ENCODE measurements at places on chromosomes 6 and 20. TPM values are rescaled to one million over a fixed set of nuclear protein-coding genes. Genes with fewer than 3 reads are reported as not detected.

- no peaks in the 10 kb centered on the region for H3K4me1 ChIP-seq
- H3K36me3 ChIP-seq, result no peaks in the 10 kb centered on the region
- no peaks in the 10 kb centered on the region for H3K27me3 ChIP-seq
- H3K27ac ChIP-seq, result no peak overlapping the region
Measured at GRCh38 chr20:20677186-20677585, 35.3 kb downstream of the RALGAPA2 start.

DNA sequence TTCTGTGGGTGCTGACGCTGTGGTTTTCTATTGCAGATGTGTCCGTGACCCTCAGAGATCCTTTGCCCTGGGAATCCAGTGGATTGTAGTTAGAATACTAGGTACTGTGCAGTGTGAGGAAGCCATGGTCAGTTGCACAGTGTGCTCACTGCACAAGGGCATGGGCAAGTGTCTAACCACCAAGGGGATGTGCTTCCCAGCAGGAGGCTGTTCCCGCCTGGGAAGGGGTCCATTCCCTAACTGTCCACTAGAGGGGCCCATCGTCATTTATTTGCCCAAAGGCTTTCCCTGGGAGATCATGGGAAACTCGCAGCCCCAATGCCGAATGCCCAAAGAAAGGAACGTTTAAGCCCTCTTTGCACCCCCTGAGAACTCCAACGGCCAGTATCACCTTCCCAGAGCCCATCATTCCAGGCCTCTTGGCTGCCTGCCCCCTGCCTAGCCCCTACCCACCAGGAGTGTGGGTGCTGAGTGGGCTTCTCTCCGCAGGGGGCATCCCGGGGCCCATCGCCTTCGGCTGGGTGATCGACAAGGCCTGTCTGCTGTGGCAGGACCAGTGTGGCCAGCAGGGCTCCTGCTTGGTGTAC lies 26.2 kb downstream of the SLCO4A1 start:
- H3K27me3 ChIP-seq, result no peaks in the 10 kb centered on the region
- peak; percentile 76 for DNase-seq
- no peak overlapping the region for H3K4me3 ChIP-seq
- no peak overlapping the region for H3K27ac ChIP-seq
- H3K4me1 ChIP-seq, result peaks cover 13% of the 10 kb centered on the region
- H3K36me3 ChIP-seq, result no peaks in the 10 kb centered on the region

DNA sequence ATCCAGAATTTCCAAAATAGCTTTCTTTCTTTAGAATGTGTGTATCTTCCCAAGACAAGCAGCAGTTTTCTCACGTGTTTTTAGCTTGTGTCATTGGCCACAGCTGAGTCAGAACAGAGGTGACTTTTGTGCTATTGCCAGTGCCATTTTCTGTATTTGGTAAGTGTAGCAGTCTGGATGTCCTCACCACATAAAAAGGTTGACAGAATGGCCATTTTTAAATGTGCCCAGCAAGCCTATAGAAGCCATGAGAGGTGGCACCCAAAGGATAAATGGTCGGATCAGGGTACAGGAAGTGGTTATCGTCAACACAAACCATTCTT lies 269.5 kb upstream of the HSF2 start:
- H3K36me3 ChIP-seq, result no peaks in the 10 kb centered on the region
- no peaks in the 10 kb centered on the region for H3K4me1 ChIP-seq
- H3K27ac ChIP-seq, result no peak overlapping the region
- DNase-seq, result no peak

- H3K4me1 ChIP-seq, result no peaks in the 10 kb centered on the region
- H3K27me3 ChIP-seq, result no peaks in the 10 kb centered on the region
- no peak for DNase-seq
- H3K4me3 ChIP-seq, result no peak overlapping the region
- H3K27ac ChIP-seq, result no peak overlapping the region
Measured at GRCh38 chr6:153058909-153059308, 56.4 kb upstream of the MTRF1L start.

- H3K36me3 ChIP-seq, result no peaks in the 10 kb centered on the region
- no peak overlapping the region for H3K4me3 ChIP-seq
- no peaks in the 10 kb centered on the region for H3K27me3 ChIP-seq
Measured at GRCh38 chr6:169313347-169314010, 59.8 kb upstream of the THBS2 start.

DNA sequence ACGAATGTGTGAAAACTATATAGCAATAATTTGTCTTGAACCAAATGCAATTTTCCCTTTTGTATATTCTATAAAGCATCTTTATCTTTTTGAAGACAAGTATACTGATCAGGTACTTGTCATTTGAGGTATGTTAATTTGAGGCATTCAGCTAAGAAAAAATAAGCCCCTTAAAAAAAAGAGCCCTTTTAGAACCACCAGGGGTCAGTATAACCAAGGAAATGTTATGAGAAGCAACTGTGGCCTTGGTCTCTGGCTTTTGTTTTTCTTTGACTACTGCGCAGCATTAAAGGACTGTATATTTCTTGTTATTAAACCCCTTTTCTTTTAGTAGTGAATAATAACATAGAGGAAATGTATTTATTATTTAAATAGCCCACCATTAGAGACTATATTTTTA lies 43.1 kb downstream of the CD109 start:
- H3K4me1 ChIP-seq, result no peaks in the 10 kb centered on the region
- peaks cover 6% of the 10 kb centered on the region for H3K36me3 ChIP-seq
- H3K4me3 ChIP-seq, result no peak overlapping the region
- peak; percentile 79 for DNase-seq

- peak overlapping the region; percentile 57 for H3K4me3 ChIP-seq
- peaks cover 41% of the 10 kb centered on the region for H3K4me1 ChIP-seq
- peak; percentile 62 for DNase-seq
- peak overlapping the region; percentile 86 for H3K27ac ChIP-seq
Measured at GRCh38 chr6:95576218-95576997, 927 bp upstream of the MANEA start.

GRCh38 chr6:35223396-35223795 lies 9.6 kb downstream of the SCUBE3 start:
- no peak for DNase-seq
- peaks cover under 1% of the 10 kb centered on the region for H3K4me1 ChIP-seq
- no peak overlapping the region for H3K27ac ChIP-seq
- H3K27me3 ChIP-seq, result no peaks in the 10 kb centered on the region

DNA sequence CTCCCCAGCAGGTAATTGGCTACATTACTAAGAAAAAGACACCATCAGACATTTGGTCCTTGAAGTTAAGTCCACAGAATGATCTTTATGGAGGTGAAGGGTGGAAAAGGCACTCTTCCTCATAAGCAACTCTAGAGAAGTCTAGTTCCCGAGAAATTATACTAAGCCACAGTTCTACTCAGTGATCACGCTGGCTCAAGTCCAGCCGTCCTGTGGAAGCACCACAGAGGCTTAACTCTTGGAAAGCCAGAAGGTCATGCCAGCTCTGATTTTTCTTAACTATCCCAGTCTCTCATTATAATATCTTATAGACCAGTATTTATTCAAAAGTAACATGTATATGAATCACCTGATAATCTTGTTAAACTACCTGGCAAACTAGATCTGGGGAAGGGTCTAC lies 258.5 kb downstream of the EYA4 start:
- H3K4me3 ChIP-seq, result no peak overlapping the region
- no peaks in the 10 kb centered on the region for H3K27me3 ChIP-seq
- no peaks in the 10 kb centered on the region for H3K4me1 ChIP-seq
- DNase-seq, result no peak
- H3K36me3 ChIP-seq, result no peaks in the 10 kb centered on the region

- no peak overlapping the region for H3K27ac ChIP-seq
- H3K36me3 ChIP-seq, result no peaks in the 10 kb centered on the region
- no peaks in the 10 kb centered on the region for H3K27me3 ChIP-seq
- no peak overlapping the region for H3K4me3 ChIP-seq
- H3K4me1 ChIP-seq, result no peaks in the 10 kb centered on the region
- DNase-seq, result no peak
Measured at GRCh38 chr6:112773187-112773586, 426.1 kb downstream of the RFPL4B start.

GRCh38 chr6:163030980-163031379 lies 303.2 kb downstream of the PACRG start:
- DNase-seq, result no peak
- H3K36me3 ChIP-seq, result no peaks in the 10 kb centered on the region
- no peak overlapping the region for H3K27ac ChIP-seq
- no peaks in the 10 kb centered on the region for H3K4me1 ChIP-seq
- no peak overlapping the region for H3K4me3 ChIP-seq
- H3K27me3 ChIP-seq, result no peaks in the 10 kb centered on the region

GRCh38 chr6:149451376-149452036 lies 33.3 kb downstream of the ZC3H12D start:
- H3K4me3 ChIP-seq, result no peak overlapping the region
- H3K4me1 ChIP-seq, result no peaks in the 10 kb centered on the region
- H3K27me3 ChIP-seq, result peaks cover 39% of the 10 kb centered on the region
- DNase-seq, result no peak
- no peaks in the 10 kb centered on the region for H3K36me3 ChIP-seq
- no peak overlapping the region for H3K27ac ChIP-seq

- no peak overlapping the region for H3K27ac ChIP-seq
- no peaks in the 10 kb centered on the region for H3K27me3 ChIP-seq
- H3K4me1 ChIP-seq, result peaks cover 6% of the 10 kb centered on the region
- H3K4me3 ChIP-seq, result no peak overlapping the region
Measured at GRCh38 chr6:163328411-163328810, 86.1 kb upstream of the QKI start.

DNA sequence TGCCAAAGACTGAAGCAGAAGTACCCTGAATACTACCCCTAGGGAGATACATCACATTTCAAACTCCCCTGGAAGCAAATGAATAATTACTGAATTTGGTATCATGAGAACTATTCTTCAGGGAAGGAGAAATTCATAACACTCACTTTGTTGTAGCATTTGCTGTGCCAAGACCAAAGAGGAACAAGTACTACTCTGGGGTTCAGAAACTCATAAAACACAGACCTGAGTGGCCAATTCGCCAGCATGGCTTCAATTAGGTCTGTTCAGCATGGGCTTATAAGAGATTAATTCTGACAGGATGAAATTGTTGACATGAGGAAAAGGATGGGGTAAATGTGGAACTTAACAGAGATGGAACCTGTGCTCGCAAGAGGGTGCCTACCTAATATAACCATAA lies 6.5 kb downstream of the ELOVL5 start:
- no peaks in the 10 kb centered on the region for H3K27me3 ChIP-seq
- H3K4me3 ChIP-seq, result no peak overlapping the region
- H3K27ac ChIP-seq, result no peak overlapping the region
- H3K4me1 ChIP-seq, result peaks cover 5% of the 10 kb centered on the region
- peaks cover under 1% of the 10 kb centered on the region for H3K36me3 ChIP-seq
- DNase-seq, result no peak

DNA sequence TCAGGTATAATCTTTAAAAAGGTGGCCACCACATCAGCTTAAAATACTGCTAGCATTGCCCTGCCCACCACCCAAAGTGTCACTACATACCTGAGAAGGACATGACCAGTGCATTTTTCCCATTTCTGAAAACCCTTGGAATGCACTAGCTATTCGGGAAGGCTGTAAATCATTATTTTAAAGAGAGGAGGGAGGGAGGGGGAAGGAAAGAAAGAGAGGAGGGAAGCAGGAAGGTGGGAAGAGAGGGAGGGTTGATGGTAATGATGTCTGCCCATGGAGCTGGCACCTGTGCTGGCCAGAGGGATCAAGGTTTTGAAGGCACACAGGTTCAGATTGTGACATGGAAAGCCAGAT lies 32.4 kb downstream of the VAPB start:
- no peaks in the 10 kb centered on the region for H3K27me3 ChIP-seq
- DNase-seq, result no peak
- no peak overlapping the region for H3K4me3 ChIP-seq

DNA sequence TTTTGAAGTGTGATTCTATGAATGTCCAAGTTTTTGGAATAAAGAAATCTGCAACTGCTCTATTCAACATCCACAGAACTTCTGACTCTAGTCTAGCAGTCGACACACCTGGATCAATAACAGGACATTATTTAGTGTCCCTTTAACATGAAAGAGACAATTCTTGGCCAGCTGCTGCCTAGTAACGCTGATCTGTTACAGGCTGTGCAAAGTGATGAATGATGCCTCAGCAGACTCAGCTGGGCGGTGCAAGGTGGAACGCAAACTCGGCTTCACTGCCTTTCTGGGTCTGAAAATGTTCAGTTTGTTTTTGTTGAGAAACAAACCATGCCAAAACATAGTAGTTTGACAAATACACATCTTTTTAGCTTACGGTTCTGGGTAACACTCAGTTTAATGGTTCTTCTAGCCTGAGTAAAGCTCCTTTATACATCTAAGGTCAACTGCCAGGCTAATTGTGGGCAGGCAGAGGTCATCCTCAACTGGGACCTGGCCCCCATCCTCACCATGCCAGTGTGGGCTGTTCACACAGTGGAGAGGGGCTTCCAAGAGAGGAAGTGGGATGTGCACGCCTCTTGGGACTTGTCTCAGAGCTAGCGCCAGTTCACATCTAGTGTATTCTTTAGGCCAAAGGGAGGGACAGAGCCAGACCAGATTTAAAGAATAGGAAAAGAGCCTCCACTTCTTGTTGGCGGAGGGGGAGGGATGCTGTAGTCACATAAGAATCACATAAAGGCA lies 879.7 kb downstream of the QKI start:
- no peak overlapping the region for H3K4me3 ChIP-seq
- no peak for DNase-seq
- H3K27ac ChIP-seq, result no peak overlapping the region
- no peaks in the 10 kb centered on the region for H3K27me3 ChIP-seq
- H3K4me1 ChIP-seq, result no peaks in the 10 kb centered on the region

DNA sequence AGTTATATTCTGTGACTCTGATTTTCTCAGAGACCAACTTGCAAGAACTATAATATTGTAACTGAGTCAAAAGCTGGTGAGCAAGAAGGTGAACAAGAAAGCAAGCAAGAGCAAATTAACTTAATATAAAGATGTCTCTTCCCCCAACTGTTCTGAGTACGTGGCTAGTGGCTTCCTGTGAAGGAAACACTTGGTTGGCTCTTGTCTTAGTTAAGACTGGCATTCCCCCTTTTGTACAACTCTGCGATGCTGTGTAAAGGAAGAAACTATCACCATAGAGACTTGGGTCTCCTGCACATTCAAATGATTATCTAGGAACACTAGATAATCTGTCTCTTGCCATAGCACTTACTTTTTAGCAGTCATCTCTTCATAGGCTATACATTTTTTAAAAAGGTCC lies 47.3 kb upstream of the TNFAIP3 start:
- H3K27me3 ChIP-seq, result no peaks in the 10 kb centered on the region
- peak; percentile 39 for DNase-seq
- H3K4me3 ChIP-seq, result no peak overlapping the region
- H3K27ac ChIP-seq, result no peak overlapping the region
- H3K4me1 ChIP-seq, result no peaks in the 10 kb centered on the region
- no peaks in the 10 kb centered on the region for H3K36me3 ChIP-seq

SDC4 gene
- 32.0 TPM for total RNA-seq

MTFR2 gene
- total RNA-seq, result 7.4 TPM

ACTL10 gene
- total RNA-seq, result 0.62 TPM

HLA-DRB1 gene
- total RNA-seq, result not detected

TEAD3 gene
- 2.0 TPM for total RNA-seq

CALHM5 gene
- total RNA-seq, result 6.6 TPM

VGLL2 gene
- not detected for total RNA-seq

BTNL2 gene
- total RNA-seq, result not detected

RAB44 gene
- 0.11 TPM for total RNA-seq
